ENCODE measurements at places on chromosomes 3 and 15.
A peak's percentile ranks its signal among the peaks of the same experiment; 100 is the strongest.

DNA sequence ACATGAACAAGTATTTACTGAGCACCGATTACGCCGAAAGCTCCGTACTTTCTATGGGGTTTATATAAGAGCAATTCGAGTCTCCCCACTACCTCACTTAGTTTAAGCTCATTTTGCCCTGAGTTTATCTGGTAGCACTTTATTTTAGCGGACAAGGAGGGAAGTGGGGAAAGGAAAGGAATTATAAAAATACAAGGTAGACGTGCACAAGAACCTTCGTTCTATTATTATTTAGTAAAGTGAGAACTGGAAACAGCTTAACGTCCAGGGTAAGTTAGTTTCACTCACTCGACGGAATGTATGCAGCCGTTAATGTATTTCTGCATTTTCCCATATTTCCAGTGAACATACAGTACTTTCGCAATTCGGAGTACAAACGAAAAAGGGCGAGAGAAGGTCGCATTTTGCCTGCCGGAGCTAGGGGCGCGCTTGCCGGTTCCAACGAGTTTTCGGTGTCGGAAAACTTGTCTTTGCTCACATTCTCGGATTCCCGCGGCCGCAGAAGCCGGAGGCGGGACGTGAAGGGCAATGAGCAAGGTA lies 1.2 kb upstream of the STT3B start:
- peak; percentile 60 for DNase-seq

DNA sequence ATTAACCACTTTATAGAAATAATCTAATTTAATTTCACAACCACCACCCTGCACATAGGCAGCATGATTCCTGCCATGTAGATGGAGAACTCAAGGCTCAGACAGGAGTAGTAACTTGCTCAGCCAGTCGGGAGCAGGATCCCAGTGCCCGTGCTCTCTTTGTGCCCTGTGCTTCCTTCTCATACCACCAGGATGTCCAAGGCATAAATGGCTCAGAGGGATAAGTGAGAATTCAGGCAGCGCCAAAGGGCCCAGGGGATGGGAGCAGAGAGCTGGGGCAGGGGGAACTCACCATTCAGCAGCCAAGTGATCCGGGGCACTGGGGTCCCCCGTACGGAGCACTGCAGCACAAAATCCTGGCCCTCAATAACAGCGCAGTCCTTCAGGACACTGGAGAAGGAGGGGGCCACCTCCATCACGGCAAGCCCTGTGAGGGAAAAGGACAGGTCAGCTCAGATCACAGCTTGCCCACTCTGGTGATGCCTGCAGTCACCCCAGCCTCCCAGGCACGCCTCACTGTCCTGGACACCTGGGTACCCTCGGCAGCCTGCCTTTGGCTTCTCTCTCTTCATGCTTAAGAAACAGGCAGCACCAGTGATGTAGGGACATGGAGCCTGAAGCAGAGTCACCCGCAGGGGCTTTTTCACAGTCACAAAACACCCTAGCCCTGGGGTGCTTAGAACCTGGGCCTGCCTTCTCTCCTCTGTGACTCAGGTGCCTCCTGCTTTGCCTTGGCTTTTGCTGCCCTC lies 141.0 kb upstream of the HACD2 start:
- no peak for DNase-seq

- DNase-seq, result no peak
Measured at GRCh38 chr15:67202991-67203390, 51.5 kb downstream of the AAGAB start.

DNA sequence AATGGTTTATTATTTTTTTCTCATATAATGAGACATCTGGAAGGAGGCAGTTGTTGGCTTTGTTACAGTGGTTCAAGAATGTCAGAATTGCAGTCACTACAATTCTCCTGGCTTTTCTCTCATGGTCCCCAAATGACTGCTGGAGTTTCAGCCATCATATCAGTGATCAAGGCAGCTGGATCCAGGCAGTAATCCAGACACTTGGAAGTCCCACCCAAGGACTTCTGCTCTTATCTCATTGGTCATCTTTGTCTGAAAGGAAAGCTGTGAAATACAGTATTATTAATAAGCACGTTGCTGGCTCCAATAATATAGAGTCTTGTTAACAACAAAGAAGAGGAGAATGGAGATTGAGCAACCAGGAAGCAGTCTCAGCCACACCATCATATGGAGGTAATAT lies 22.9 kb upstream of the MED12L start:
- no peak for DNase-seq
